ENCODE measurements at places on chromosomes 16 and 17. TPM values are rescaled to one million over a fixed set of nuclear protein-coding genes. Genes with fewer than 3 reads are reported as not detected.

DNA sequence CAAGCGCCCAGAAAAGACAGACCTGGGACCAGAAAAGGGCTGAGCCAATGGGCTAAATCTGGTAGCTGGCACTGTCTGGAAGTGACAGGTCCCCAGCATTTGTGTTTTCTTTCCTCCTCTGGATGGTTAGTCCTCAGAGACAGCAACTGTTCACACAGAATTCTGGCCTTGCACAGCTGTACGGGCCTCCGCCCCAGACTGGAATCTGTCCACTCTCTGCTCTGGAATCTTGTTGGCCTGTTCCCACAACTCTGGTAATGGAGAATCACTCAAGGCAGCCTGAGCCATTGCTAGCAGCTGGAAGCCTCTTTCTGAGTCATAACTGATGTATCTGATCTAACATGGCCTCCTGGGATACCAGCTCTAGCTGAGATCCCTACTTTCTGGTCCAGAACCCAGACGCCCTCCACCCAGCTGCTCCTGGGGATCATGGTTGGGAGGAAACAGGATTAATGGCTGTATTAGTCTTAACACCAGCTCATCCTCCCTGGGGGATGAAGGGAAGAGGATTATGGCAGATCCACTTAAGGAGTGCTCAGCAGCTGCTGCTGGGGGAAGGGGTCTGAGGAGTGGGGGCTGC, 9.1 kb downstream of the ZNF668 start:
- peak; percentile 94 for DNase-seq

DNA sequence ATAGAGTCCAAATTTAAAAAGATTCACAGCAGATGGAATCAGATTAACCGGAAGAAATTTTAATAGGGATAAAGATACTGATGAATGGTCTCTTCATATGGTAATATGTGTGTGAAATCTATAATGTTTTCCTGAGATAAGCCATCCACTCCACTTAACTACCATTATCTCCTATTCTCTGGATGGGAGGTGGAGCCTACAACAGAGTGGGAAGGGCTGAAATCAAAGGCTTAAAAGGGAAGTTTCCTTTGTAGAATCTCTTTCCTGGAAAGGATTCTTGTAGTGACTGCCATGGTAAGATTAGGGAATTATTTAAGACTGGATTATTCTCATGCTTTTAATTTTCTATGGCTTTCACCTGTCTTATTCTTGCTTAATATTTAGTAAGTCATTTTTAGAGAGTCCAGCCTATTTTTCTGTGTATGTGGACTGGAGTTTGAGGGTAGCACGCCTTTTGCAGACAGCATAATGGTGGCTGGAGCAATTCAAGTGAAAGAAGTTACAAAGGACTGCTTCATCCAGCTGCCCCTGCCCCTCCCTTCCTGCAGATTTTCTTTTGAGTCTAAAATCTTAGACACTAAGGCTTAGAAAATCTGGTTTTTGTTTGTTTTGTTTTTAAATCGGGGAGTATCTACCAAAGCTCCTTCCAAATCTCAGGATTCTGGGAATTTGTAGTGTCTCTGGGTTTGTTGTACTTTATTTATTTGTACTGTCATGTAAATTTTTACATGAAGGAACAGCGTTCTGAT, 26.5 kb downstream of the KAT7 start:
- no peak for DNase-seq

Gene GRIN2C
- under 0.01 TPM for total RNA-seq

Gene TAT
- not detected for total RNA-seq

DNA sequence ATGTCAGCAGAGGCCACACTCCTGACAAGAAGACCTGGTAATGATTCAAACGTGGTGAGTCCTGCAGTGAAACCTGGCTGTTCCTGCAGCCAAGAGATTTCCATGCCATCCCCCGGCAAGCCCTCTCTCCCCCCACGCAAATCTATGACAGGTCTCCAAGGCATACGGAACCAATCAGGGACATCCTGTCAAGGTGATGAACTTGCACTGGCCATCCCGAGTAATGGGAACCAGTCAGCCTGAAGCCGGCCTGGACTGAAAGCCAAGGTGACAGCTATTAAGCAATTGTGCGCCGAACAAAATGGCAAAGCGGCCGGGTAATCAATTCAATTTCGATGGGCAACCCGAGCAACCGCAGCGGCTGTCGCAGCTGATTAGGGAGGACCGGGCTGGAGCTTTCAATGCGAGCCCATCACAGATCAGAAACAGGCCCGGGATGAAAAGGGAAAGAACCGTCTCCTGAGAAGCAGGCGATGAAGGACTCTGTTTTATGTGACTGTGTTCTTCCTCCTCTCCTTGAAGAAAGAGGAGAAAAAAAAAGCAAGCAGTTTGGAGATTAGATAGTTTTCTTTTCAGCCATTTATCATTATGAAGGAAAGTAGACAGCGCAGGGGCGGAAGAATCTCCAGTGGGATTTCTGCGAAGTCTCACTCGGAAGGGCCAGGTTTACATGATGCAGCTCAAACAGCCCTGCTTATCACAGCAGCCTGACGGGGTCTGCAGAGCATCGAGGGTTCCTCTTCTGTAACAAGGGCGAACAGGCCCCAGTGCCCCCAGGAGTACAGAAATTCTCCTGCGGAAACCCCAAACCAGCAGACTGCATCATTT, 35.2 kb downstream of the TBX4 start:
- no peak for DNase-seq

Gene HASPIN
- total RNA-seq, result 5.5 TPM

DNA sequence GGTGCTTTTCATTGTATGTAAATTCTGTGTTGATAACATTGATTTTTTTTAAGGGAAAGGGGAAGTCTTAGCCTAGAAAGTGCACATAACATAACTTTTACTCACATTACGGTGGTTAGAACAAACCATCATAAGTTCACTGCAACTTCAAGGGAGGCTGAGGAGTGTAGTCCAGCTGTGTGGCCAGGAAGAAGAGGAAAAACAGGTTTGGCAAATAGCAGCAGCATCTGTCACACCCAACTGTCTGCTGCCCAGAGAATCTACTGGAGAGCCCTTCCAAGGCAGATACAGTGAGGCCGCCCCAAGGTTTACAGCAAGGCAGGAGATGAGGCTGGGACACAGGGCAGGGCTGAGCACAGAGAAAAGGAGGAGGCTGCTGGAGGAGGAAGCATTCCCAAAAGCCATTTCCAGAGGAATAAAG, 60.6 kb downstream of the AIPL1 start:
- no peak for DNase-seq

DNA sequence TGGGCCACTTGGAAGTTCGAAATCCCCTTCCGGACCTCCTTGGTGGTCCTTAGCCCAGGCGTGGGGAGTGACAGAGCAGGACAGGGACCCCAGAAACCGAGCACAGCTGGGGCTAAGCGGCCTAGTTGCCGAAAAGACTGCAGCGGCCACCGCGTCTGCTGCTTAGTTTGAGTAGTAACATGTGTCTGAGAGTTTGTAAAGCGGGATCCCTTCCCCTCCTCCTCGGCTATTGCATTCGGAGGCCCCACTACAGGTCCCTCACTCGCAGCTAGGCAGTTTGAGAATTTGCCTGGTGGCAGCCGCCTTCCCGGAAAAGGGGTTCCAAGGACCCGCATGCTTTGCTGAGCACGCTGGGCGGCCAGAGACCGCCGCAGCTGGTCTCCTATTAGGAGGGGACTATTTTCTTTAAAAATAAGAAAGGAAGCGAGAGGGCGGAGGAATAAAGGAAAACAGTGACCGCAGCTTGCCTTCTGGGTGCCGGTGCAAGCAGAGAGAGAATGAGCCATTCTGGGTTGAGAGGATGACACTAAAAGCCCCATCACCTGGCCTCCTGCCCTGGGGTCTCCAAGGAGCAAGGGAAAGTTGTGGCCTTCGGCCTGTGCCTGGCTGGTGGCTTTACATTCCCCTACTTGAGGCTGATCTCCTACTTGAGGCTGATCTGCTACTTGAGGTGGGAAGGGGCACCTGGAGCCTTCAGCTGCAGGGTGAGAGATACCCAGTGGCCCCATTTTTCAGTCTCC, 1.1 kb upstream of the HOXB5 start:
- DNase-seq, result no peak

Gene TMEM132E
- under 0.01 TPM for total RNA-seq

- peak; percentile 8 for DNase-seq
Observed at GRCh38 chr17:70365091-70365583, 195.8 kb downstream of the KCNJ2 start.

Gene RNU2-1
- not detected for total RNA-seq

Gene OR1F1
- total RNA-seq, result under 0.01 TPM

Gene PDPK1
- 37.1 TPM for total RNA-seq

GRCh38 chr16:24289166-24289700, 33.1 kb downstream of the CACNG3 start:
- DNase-seq, result no peak

GRCh38 chr16:14013571-14014283, 57.4 kb upstream of the MRTFB start:
- peak; percentile 92 for DNase-seq

- DNase-seq, result peak; percentile 91
Observed at GRCh38 chr17:81923302-81924260, 4.0 kb downstream of the MAFG start.

Gene RUNDC1
- 9.3 TPM for total RNA-seq

Gene SLC6A4
- total RNA-seq, result not detected

Gene CAVIN1
- 1,007 TPM for total RNA-seq

- no peak for DNase-seq
Observed at GRCh38 chr16:5006348-5007193, 27.2 kb downstream of the NAGPA start.

Gene TMEM220
- total RNA-seq, result 3.5 TPM

- DNase-seq, result peak; percentile 81
Observed at GRCh38 chr17:35747540-35748017, 5.5 kb downstream of the GAS2L2 start.

DNA sequence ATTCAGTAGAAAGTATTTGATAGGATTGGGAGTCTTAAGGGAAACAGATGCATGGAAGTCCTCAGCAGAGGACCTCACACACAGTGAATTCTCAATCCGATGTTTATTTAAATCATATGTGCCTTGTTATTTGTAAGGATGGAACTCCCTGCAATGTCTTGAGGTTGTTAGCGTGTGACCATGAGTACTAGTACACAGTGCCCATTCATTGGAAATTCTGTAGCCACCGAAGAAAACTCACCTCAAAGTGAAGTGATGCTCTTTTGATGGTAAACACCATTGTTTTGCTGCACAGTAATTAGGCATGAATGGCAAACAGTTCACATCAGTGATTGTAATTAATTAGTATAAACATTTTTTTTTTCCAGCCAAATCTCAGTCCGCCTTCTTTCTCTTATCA, 173.6 kb downstream of the MSI2 start:
- no peak for DNase-seq

- DNase-seq, result no peak
Observed at GRCh38 chr17:38984666-38985065, 17.5 kb upstream of the FBXO47 start.

Gene GAST
- not detected for total RNA-seq
